ENCODE measurements at places on chromosomes 6 and 20. TPM values are rescaled to one million over a fixed set of nuclear protein-coding genes. Genes with fewer than 3 reads are reported as not detected.

- peak; percentile 59 for DNase-seq
Measured at GRCh38 chr6:152637296-152638047, at the start of gene SYNE1. TSS of gene SYNE1 (minus strand) at chr6:152637362. CDS start at chr6:152628331, 9,031 bp downstream.

FOXO3 gene
- 38.7 TPM for total RNA-seq

DNA sequence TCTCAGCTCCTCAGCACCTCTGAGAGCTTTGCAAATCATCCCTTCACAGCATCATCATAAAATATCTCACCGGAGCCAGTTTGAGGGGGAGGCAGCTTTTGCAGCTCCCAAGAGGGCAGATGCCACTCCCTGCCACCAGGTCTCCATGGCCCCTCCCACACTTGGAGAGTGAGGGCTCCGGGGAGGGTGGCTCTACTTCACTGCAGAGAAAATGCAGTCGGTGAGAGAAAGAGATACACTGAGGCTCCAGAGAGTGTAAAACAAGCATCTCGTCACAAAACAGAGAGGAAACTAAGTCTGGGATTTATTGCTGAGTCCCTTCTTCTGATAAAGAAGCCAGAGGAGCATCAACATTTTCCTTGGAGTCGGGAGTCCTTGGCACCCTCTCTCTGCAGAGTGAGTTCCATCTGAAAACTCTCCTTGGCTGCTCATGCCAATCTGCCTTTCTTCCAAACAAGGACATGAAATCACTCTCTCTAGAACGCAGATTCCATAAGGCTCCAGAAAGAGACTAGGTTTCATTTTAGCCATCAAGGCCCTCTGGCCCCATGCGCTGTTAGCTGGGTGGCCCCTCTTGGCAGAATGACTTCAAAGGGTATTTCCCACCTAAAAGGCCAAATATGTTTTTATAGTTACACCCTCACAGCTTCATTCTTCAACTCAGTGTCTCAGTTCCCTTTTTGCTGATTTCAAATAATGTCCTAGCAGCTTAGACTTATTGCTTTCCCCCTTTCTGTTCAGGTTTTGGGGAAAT lies 70.6 kb upstream of the F13A1 start:
- no peak for DNase-seq

DNA sequence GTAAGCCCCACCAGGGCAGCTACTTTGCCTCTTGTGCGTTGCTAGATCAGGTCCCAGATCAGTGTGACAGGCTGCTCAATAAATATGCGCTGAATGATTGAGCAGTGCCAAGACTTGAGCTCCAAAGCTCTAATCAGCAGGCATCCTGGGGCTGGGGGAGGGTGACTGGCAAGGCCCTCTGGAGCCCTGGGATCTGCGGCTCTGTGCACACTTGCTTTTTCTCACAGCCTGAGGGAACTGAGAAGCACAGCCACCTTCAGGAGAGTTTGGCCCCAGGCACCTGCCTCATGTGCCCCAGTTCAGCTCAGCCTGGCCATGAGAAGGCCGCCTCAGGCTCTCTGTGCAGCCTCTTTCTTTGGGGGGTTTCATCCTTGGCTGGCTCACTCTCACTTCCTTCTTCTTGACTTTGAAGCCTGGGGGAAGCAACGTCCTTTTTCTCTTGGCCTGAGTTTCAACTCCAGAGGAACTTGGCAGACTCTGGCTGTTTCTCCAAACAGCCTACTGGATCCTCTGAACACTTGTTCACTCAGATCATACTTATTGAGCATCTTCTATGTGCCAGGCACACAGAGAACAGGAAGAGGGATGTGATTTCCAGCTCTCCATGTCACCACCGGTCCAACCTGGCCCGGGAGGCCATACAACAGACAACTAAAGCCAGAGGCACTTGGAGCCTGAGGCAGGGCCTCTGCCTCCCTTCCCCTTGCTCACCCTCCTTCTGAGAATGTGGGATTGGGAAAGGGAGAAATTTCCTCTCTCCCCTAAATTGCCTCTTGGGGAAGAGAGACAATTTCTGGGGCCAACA lies 114.0 kb downstream of the VEGFA start:
- DNase-seq: no peak

DNA sequence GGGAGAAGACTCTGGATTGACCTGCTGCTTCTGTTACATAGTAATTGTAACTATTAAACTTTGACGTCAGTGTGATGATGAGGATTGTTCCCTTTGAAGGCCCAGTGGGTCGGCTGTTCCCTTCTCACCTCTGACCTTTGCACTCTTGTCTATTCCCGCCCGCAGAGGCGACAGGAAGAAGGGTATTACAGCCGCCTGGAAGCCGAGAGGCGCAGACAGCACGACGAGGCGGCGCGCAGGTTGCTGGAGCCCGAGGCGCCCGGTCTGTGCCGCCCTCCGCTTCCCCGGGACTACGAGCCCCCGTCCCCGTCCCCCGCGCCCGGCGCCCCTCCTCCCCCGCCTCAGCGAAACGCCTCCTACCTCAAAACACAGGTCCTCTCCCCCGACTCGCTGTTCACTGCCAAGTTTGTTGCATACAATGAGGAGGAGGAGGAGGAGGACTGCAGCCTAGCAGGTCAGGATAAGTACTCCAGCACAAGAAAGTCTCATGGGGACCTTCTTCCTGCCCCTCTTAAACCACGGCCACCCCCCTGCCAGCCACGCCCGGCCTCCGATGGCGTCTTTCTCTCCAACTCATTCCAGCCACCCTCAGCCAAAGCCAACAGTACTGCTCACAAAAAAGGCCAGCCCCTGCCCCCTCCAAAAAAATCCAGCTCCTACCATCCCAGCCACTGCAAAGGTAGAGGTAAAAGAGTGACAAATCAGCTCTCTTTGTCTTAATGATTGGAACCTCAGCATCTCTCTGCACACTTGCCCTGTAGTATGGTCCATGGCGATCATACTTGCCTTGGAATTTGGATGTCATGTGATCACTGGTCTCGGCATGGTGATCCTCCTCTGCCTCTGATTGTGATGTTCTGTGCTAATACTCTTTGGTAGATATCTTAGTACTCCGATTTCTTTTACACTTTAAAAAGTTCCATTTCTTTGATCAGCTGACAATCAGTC lies 31.6 kb upstream of the KIF25 start:
- no peak for DNase-seq

PHACTR3 gene
- total RNA-seq: not detected

- DNase-seq: no peak
Measured at GRCh38 chr20:52985687-52986086, 13.5 kb downstream of the TSHZ2 start.

GRCh38 chr6:100731411-100731810 lies 149.7 kb downstream of the ASCC3 start:
- DNase-seq: no peak

BPIFA1 gene
- not detected for total RNA-seq

GRCh38 chr6:111691345-111692225 lies 85.9 kb upstream of the TRAF3IP2 start:
- no peak for DNase-seq

LKAAEAR1 gene
- not detected for total RNA-seq

AVP gene
- total RNA-seq: not detected

- no peak for DNase-seq
Measured at GRCh38 chr6:43823879-43824702, 54.1 kb downstream of the VEGFA start.

- DNase-seq: no peak
Measured at GRCh38 chr6:157980288-157981131, 1.2 kb upstream of the SYNJ2 start.

TRAPPC3L gene
- not detected for total RNA-seq

HCRTR2 gene
- total RNA-seq: not detected

SMPDL3A gene
- 9.7 TPM for total RNA-seq

DNA sequence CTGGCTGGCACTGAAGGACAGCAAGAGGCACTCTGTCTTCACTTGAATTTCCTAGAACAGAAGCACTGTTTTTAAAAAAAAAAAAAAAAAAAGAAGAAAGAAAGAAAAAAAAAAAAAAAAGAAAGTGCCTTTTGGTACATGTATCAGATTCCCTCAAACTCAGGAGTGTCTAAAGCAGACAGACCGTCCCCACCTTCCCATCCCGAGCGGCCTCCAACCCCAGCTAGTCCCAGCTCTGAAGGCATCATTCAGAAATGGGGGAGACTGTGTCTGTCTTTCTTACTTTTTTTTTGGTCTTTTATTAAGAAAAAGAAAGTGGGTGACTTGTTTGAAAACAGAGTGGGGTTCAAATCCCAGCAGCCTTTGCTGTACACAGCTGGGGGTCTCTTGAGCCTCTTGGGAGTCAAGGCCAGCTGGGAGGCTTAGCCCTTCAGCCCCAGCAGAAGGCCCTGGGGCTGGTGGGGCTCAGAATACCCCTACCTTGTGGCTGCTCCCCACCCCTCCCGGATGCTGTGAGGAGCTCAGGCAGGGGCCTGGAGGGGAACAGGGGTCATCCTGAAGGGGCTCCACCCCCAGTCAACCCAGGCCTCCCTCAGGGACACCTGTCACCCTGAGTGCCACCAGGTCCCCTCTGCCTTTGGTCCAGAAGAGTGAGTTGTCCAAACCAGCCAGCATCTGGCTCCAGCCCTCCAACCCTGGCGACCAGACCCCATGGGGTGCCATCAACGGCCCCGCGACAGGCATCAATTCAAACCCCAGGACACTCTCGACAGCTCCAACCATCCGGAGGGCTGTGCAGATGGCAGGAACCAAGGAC lies 128.3 kb downstream of the TAF4 start:
- no peak for DNase-seq

GRCh38 chr6:90097356-90097755 lies 199.3 kb downstream of the BACH2 start:
- DNase-seq: no peak

QRSL1 gene
- total RNA-seq: 10.6 TPM

FOXP4 gene
- total RNA-seq: 0.72 TPM

SLC52A3 gene
- total RNA-seq: not detected

DNA sequence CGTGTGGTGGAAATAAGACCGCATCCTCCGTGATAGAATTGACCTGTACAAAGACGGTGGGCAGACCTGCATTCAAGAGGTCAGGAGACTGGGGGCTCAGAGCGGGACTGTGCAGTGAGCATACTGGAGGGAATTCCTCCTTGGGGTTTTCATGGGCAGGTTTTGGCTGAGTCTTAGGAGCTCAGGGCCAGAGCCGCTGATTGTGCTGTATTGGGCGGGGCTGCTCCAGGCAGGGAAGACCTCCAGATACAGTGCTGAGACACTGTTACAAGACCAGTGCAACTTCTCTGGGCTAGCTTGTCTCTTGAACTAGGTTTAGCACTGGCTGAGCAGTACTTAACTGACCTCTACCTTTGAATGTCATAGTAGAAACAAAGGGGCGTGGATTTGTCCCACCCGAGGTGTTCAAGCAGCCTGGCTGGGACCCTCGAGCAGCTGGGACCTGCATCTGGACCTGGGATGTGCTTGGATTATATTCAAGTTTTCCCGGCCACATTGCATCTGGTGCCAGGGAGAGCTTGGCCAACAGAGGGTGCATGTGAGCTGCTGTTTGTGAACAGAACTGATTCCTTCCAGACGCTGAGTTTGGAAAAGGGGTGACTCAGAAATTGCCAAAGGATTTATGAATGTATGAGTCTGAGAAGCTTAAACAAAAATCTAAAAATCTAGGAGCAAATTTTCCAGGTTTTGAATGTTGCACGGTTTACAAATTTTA lies 33.4 kb upstream of the SLC22A1 start:
- peak; percentile 89 for DNase-seq

DNA sequence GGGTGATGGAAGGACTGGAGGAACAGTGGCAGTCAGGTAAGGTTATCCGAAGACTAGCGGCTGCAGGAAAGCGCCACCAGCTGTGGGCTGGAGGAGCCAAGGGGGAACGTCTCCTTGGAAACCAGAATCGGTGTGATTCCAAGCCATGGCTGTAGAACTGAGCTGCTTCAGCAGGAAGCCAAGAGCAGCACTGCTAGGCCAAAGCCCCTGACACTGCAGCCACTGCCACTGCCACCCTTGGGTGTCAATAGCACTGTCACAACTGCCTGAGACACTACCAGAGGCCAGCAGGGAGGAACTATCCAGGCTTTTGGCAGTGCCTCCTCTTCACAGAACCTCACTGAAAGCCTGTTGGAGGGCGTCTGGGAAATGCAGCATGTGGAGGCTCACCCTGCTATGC lies 289.6 kb upstream of the SUPT3H start:
- DNase-seq: no peak

GRCh38 chr6:39273406-39273821 lies 40.8 kb downstream of the KCNK17 start:
- no peak for DNase-seq

DNA sequence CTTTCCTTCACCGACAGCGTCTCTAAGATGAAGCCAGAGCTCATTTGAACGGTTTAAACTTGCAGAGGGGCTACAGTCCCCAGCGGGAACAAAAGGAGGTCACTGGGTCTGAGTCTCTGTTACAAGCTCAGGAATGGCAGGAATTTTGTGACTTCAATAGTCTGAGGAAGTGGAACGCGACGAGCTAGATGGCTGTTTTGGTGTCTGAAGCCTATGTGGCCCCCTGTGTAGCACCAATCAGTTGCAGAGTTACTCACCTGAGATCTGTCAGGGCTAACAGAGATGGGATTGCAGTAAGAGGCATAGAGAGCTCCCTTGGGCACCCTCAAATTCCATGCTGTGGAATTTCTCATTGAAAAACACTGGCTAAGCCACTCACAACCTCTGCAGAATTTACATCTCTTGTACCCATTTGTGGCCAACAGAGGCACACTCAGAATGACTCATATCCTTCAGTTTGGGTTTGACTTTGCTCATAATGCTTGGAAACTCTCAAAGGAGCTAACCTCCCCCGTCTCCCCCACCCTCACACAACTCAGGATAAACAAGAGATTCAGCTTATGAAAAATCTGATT lies 7.1 kb upstream of the TCP11 start:
- peak; percentile 77 for DNase-seq

KCNB1 gene
- not detected for total RNA-seq

All from IMR-90 (cell line).